Calu3 (cell line): ENCODE measurements at places on chromosomes 16 and 17. TPM values are rescaled to one million over a fixed set of nuclear protein-coding genes. Genes with fewer than 3 reads are reported as not detected.

GRCh38 chr16:46973996-46974324 lies 486 bp upstream of the DNAJA2 start:
- peaks cover 50% of the 10 kb centered on the region for H3K4me1 ChIP-seq
- H3K27ac ChIP-seq: peak overlapping the region; percentile 93
- H3K36me3 ChIP-seq: peaks cover 51% of the 10 kb centered on the region
- H3K27me3 ChIP-seq: no peaks in the 10 kb centered on the region
- no peak for DNase-seq

DNA sequence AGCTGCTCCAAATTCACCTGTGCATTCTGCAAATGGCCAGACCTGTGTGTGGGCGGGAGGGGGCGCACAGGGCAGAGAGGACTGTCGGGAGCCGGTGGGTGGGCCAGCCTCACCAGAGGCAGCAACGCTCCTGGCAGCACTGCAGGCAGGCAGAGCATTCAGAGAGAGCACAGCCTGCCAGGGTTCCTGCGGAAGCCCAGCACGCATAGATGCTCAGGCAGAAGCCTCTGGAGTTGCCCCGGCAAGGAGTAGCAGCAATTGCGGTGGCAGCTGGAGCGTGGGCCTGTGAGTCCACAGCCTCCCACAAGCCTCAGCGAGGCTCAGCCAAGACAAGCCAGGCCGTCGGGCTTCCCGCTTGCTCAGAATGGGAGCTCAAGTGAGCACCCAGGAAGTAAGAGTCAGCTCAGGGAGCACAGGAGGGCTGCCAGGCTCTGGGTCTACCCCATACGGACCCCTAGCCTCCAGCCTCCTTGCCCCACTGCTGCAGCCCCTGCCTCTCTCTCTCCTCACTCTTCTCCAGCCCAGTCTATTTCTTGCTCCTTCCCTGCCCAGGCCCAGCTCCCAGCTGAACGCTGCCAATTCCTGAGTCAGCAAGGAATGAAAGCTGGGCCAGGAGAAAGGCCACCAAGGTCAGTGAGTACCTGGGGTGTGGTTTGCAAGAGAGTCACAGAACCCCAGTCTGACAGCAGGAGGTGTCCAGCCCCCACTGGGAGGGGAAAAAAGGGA lies 9.6 kb downstream of the EMC6 start:
- no peak overlapping the region for H3K27ac ChIP-seq
- no peak overlapping the region for H3K4me3 ChIP-seq
- no peak for DNase-seq

GRCh38 chr17:27430882-27431491 lies 25.3 kb upstream of the KSR1 start:
- H3K27me3 ChIP-seq: no peaks in the 10 kb centered on the region
- H3K4me1 ChIP-seq: no peaks in the 10 kb centered on the region
- no peaks in the 10 kb centered on the region for H3K36me3 ChIP-seq
- DNase-seq: peak; percentile 69
- H3K27ac ChIP-seq: no peak overlapping the region

DNA sequence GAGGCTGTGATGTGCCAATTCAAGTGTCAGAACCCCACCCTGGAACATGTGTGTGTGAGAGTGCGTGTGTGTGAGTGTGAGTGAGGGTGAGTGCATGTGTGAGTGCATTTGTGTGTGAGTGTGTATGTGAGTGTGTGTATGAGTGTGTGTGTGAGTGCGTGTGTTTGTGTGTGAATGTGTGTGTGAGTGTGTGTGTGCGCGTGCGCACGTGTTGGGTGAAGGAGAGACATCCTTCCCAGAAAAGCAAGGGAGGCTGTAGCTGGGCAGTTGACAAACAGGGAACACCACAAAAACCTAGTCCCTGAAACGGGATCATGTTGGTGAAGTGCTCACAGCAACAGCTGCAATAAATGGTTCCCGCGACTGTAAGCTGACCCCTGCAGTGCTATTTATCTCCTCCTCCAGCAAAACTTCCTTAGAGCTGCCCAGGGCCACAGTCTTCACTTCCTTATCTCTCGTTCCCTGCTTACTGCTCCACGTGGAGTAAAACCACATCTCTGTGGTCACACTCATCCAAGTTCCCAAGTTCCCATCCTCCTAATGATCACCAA lies 40.1 kb upstream of the RPL38 start:
- no peaks in the 10 kb centered on the region for H3K4me1 ChIP-seq
- no peaks in the 10 kb centered on the region for H3K36me3 ChIP-seq
- H3K27me3 ChIP-seq: peaks cover 63% of the 10 kb centered on the region
- H3K27ac ChIP-seq: no peak overlapping the region
- no peak overlapping the region for H3K4me3 ChIP-seq

DNA sequence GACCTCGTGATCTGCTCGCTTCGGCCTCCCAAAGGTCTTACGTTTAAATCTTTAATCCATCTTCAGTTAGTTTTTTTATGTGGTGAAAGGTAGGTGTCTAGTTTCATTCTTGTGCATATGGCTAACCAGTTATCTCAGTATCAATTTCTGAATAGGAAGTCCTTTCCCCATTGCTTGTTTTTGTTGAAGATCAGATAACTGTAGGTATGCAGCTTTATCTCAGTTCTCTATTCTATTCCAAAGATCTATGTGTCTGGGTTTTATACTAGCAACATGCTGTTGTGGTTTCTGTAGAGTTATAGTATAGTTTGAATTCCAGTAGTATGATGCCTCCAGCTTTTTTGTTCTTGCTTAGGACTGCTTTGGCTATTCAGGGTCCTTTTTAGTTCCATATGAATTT lies 65.2 kb downstream of the TNFRSF13B start:
- H3K36me3 ChIP-seq: no peaks in the 10 kb centered on the region
- H3K27ac ChIP-seq: no peak overlapping the region
- H3K4me3 ChIP-seq: no peak overlapping the region
- no peak for DNase-seq

DNA sequence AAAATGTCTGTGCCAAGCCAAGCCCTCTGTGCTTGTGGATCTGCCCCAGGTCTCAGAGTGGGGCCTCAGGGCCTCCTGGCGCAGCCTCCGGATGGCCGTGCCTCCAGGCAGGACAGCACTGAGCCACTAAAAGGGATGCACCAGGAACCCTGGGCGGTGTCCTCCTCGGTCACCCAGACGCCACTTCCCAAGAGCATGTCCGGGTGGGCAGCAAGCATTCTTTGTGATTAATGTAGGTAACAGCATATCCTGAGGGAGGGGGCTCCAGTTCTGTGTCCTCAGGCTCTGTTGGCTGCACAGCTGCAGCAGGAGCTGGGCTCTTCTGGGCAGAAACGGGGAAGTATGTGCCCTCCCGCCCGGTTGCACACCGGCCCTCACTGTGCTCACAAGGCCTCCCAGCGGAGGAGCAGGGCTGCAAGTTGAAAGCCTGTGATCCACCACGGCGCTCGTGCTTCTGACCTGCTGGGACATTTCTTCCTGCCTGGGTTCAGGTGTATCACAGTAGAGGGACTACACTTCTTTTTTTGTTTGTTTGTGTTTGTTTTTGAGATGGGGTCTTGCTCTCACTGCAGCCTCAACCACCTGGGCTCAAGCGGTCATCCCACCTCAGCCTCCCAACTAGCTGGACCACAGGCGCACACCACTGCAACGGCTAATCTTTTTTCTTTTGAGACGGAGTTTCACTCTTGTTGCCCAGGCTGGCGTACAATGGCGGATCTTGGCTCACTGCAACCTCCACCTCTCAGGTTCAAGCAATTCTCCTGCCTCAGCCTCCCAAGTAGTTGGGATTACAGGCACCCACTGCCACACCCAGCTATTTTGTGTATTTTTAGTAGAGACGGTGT lies 37.9 kb upstream of the CHMP6 start:
- H3K4me1 ChIP-seq: no peaks in the 10 kb centered on the region
- H3K27ac ChIP-seq: no peak overlapping the region
- H3K4me3 ChIP-seq: no peak overlapping the region
- H3K36me3 ChIP-seq: peaks cover 14% of the 10 kb centered on the region

GRCh38 chr17:69773081-69773480 lies 301.9 kb upstream of the KCNJ16 start:
- DNase-seq: no peak
- H3K27me3 ChIP-seq: no peaks in the 10 kb centered on the region
- no peaks in the 10 kb centered on the region for H3K4me1 ChIP-seq
- H3K36me3 ChIP-seq: no peaks in the 10 kb centered on the region
- H3K4me3 ChIP-seq: no peak overlapping the region

DNA sequence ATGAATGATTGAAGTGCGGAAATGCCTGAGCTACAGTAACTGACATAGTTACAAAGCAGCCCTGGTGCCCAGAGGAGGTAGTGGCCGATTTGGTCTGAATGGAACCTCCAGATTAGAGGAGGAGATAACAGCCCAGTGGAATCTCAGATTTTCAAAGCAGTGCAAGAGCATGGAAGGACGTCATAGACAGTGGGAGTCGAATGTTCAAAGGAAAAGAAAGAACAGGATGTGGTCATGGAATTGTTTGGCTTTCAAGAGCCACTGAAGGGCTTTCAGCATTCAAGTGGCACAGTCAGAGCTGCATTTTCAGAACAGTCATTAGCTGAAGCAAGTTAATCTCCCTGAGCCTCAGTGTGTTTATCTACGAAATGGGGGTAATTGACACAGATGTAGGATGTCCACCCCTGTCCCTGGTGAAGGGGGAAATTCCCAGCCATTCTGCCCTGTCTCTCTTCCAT lies 104.6 kb upstream of the CACNG3 start:
- H3K4me1 ChIP-seq: no peaks in the 10 kb centered on the region
- H3K27me3 ChIP-seq: peaks cover 81% of the 10 kb centered on the region
- no peak overlapping the region for H3K27ac ChIP-seq

DNA sequence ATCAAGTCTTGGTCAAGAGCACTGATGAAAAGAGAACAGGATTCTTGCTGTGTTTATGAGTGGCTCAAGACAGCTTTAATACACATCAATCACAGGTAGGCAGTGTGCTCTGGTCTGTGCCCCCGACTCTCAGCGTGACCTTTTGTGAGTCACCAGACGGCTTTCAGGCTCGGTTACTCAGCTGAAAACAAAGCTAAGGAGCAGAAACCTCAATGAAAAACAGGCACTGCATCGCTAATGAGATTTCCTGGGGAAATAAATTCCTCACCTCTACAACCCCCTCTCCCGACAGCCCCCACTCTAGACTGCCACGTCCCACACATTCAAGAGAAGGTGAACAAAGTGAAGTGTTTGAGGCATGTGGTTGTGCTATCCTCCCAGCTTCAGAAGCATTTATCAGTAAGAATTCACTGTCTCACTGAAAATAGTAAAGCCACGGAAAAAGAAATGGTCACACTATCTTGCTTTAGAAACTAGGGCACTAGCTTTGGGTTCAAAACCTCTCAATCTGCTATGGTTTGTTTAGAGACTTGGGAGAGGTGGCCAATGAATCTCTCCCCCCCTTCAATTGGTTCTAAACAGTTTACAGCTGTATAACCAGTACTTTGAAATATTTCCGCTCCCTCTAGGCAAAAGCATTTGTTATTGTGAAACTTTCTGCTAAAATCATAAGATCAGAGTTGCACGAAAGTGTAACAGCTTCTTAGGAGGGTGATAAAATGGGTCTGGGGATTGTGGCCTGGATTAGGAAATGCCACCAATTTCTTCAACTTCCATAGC lies 199.5 kb upstream of the PMFBP1 start:
- peak; percentile 37 for DNase-seq
- no peaks in the 10 kb centered on the region for H3K4me1 ChIP-seq
- H3K27me3 ChIP-seq: no peaks in the 10 kb centered on the region
- no peaks in the 10 kb centered on the region for H3K36me3 ChIP-seq
- no peak overlapping the region for H3K27ac ChIP-seq

DNA sequence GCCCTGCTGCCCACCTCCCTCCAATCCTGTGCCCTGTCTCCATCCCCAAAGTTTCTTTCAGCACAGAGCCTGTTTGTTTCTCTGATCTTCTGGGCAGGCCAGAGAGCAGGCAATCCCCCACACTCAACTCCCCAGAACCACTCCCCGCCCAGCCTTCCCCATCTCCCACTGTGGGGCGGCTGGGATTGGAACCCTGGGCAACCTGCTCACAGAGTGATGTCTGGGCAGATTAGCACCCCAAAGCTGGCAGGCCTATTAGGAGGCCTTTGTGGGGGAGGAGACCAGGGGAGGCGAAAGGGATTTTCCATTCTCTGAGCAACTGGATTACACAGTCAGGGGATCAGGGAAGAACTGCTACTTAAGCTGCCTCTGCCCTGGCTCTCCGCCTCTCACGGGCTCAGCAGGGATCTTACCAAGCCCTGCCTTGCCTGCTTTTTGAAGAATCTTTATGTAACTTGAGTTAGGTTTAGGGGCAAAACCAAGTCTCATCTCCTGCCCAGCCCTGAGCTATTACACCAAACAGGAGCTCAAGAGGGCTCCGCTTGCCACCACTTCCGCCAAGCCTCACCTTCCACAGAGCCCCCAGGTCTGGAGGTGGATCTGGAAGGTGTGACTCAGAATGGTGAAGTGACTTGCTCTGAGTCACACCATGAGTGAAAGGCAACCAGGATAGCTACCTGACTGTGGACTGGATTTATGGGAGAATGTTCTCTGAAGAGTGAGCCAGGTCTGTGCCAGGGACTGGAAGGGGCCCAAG lies 16.0 kb upstream of the LHX1 start:
- peak overlapping the region; percentile 45 for H3K4me3 ChIP-seq
- H3K27ac ChIP-seq: peak overlapping the region; percentile 93
- H3K4me1 ChIP-seq: peaks cover 78% of the 10 kb centered on the region
- no peaks in the 10 kb centered on the region for H3K27me3 ChIP-seq

GRCh38 chr17:79707931-79708891 lies 22.5 kb upstream of the ENPP7 start:
- no peak overlapping the region for H3K4me3 ChIP-seq
- H3K36me3 ChIP-seq: no peaks in the 10 kb centered on the region
- H3K4me1 ChIP-seq: peaks cover 9% of the 10 kb centered on the region
- DNase-seq: peak; percentile 69

DNA sequence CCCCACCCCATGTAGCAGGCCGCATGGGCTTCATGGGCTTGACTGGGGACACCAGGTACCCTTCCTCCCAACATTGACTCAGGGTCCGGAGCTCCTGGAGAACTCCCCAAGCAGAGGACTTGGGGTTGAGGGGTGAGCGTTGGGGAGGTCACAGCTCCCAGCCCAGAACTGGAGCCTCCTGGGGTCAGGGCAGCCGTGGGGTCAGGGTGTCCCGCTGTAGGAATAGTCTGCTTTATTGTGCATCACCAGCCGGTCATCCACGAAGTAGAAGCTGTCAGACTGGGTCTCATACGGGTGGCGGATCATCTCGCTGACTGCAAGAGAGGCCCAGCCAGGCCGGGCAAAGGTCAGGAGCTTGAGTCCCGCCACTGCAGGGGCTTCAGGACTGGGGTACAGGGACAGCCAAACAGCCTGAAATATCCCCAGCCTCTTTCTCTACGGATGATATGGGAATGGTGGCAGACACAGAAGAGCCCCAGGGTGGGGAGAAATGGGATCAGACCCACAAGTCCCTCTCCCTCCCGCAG lies 5.3 kb downstream of the UNC119 start:
- H3K27me3 ChIP-seq: peaks cover 15% of the 10 kb centered on the region
- H3K36me3 ChIP-seq: peaks cover 10% of the 10 kb centered on the region
- peaks cover 12% of the 10 kb centered on the region for H3K4me1 ChIP-seq
- no peak for DNase-seq
- H3K4me3 ChIP-seq: no peak overlapping the region

The PIPOX gene
- 3.3 and 3.7 TPM in 2 replicates for total RNA-seq

The TPSG1 gene
- total RNA-seq: not detected in 2 replicates

The KRT33B gene
- not detected in 2 replicates for total RNA-seq

The TERB1 gene
- total RNA-seq: 0.29 and 0.59 TPM in 2 replicates

The KCNJ18 gene
- not detected in 2 replicates for total RNA-seq

The SCGB1C2 gene
- not detected in 2 replicates for total RNA-seq

The NR1D1 gene
- 35.0 and 36.4 TPM in 2 replicates for total RNA-seq

The LONP2 gene
- 83.3 and 86.9 TPM in 2 replicates for total RNA-seq

The CLEC18C gene
- 1.2 TPM in 2 replicates for total RNA-seq
